ENCODE measurements at places on chromosomes 6 and 20.

- no peak for DNase-seq
These were observed 115.4 kb downstream of the OPN5 start for GRCh38 chr6:47897247-47897646.

- DNase-seq, result no peak
These were observed 93.4 kb upstream of the FOXP4 start for GRCh38 chr6:41452763-41453162.

GRCh38 chr6:33632558-33633039, 11.5 kb downstream of the ITPR3 start:
- DNase-seq, result no peak

GRCh38 chr20:47024461-47024937, 129.9 kb downstream of the EYA2 start:
- DNase-seq, result no peak

DNA sequence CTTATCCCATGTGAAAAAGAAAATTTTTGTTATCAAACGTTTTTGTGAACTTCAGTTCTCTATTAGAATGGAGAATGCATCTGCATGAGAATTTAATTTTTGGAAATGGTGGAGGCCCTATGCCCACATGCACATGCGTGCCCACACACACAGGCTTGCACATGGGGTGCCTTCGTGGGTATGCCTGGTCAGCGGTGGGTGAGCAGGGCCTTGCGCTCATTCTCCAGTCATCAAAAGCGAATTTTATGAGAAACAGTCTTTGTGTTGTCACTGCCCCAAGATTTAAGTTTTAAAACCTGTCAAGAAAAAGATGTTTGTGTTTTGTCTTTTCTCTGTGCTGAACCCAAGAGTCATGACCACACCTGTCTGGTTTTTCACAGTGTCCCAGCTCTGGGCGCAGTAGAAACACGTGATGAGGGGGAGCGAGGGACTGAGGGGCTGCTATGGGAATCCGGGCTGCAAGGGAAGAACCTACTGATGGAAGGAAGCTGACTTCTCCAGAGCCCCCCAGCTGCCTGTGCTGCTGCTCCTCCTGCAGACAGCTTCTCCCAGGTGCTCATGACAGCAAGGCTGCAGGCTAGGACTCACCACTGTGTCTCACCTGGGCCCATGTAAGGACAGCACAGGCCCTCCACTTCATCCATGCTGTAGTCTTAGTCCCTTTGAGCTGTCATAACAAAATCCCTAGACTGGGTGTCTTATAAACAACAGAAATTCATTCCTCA, 153.6 kb downstream of the SYCP2 start:
- no peak for DNase-seq

GRCh38 chr6:132005178-132005577, 54.0 kb upstream of the CCN2 start:
- DNase-seq, result no peak

GRCh38 chr6:56764081-56764566, 121.4 kb upstream of the DST start:
- DNase-seq, result peak; percentile 63

DNA sequence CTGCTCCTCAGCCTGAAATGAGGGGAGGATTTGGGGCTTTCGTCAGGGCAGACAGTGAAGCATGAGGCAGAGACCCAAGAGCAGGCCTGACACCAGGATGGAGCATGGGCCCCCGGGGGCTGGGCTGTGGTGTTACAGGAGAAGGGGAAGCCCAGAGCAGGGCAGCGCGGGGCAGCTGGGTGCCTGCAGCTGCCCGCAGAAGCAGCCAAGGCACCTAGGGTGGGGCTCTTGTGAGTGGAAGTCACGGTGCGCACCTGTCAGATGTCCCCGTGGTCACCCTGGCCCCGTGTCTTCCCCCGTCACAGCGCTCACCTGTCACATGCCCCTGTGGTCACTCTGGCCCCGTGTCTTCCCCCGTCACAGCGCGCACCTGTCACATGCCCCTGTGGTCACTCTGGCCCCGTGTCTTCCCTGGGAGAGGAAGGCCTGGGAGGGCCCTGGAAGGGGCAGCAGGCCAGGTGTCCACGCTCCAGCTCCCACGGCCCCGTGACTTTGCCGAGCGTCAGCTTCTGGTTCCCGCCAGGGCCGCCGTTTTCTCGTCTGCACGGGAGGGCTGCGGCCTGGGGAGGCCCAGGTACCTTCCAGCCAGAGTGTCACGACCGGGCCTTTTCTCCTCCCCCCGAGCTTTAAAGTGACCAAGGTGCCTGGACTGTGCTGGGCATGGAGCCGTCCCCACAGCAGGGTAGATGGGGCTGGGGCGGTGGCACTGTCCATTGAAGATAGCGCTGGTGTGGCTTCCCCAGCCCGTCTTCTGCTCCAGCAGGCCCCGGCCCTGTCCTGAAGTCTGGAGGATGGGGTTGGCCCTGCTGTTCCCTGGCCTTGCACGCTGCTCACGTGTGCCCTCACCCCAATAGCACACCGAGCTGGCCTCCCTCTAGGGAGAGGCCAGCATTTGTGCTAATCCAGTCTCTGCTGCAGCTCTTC, 9.4 kb downstream of the ARFGAP1 start:
- DNase-seq, result no peak

DNA sequence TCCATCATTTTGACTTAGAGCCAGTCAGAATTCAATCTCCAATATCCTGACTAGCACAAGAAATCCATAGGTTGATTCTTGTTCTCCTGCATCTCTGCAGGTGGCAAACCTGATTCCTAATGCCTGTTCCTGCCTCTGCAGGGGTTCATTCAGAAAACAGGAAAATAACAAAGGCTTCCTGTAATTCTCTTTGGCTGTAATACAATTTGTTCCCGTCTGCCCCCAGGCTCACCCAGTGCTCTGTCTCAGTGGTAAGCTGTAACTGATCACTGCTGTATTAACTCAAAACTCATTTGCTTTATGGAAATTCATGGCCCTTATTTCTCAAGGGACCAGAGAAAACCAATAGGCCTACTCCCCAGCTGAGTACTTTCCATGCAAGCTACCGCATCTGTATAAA, 88.6 kb downstream of the OPRM1 start:
- DNase-seq, result no peak

- DNase-seq, result no peak
These were observed 156.9 kb downstream of the PAX1 start for GRCh38 chr20:21862259-21862946.

GRCh38 chr6:151034825-151035781, 169.6 kb downstream of the MTHFD1L start:
- no peak for DNase-seq

GRCh38 chr6:11410539-11411307, 126.8 kb upstream of the TMEM170B start:
- DNase-seq, result no peak

DNA sequence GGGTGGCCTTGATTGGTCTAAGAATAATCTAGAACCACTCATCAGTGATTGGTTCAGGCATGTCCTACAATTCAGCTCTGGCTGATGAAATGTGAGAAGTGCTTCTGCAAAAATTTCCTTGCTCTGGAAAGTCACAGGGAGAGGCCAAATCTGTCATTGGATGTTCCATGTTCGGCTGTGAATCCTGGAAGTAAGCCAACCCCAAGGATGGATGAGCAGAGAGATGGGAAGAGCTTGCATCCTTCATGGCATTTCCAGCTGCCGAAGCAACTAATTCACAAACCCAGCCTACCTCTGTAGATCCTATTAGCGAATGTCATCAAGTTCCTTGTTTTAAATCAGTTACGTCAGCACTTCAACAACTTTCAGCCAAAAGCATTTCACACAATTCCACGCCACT, 187.2 kb upstream of the SOX4 start:
- no peak for DNase-seq

GRCh38 chr20:7883741-7884140, 56.5 kb downstream of the HAO1 start:
- DNase-seq, result no peak

- no peak for DNase-seq
These were observed 963 bp downstream of the FOXF2 start for GRCh38 chr6:1390133-1390945.

GRCh38 chr6:49464691-49465090, 1.5 kb downstream of the CENPQ start:
- no peak for DNase-seq

GRCh38 chr6:170037541-170038250, 253.2 kb downstream of the DLL1 start:
- DNase-seq, result no peak

GRCh38 chr20:49245921-49246740, 26.9 kb downstream of the DDX27 start:
- DNase-seq, result no peak

GRCh38 chr20:891706-892080, 24.4 kb downstream of the ANGPT4 start:
- no peak for DNase-seq

- no peak for DNase-seq
These were observed 1.8 kb downstream of the RBCK1 start for GRCh38 chr20:409697-410559.

DNA sequence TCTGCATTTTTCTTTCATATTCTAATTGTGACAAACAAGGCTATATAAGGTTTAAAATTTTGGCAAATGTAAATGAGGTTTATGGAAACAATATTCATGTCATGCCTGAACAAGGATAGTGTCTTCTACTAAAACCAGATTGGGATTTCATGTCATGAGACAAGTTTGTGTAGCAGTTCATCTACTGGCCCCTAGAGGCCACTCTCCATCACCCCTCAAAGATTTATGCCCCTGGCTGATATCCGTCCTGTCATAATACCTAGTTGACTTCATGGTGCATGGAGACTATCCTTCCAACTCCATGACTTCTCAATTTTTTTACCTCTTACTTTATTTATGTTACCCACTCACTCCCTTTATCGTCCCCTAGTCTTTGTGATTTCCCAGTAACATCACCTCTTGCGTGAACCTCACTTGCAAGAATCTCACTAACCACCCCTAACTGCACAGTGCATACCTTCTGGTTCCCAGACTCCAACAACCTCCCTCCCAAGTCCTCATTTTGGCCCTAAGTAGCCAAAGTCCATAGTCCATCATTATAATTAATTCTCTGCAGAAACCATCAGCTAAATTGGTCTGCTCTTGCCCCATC, 179.8 kb downstream of the TASP1 start:
- DNase-seq, result no peak

DNA sequence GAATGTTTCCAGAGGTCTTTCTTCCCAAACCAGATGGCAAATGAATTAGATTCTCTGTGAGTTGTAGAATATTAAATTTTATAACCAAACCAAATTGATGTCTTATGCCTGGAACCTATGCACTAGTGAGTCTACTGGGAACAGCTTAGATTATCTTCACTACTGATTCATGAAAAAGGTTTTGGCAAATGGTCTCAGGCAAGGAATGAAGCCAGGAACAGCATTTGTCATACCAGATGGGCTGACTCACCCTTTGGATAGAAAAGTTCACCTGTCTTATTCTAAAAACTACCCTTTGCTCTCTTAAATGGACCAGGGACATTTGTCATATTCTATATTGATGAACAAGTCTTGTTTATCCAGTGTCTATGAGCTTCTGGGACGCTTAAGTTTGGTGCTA, 135.4 kb upstream of the ECI2 start:
- no peak for DNase-seq

DNA sequence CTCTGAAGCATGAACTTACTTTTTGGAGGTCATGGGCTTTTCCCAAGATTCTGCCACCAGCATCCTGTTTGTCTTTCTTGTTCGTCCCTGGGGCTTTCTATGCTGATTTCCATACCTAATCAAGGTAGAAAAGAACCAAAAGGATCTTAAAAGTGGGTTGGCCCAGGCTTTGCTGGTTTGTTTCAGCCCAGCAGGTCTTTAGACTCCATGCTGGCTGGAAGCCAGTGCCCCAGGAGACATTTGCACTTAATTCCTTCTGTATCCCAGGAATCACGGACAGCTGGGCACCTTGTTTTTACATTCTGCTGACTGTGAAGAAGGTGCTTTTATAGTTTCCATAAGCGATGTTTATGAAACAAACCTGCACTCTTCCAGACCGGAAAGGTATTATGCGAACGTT, 195.9 kb downstream of the CDH4 start:
- no peak for DNase-seq

GRCh38 chr20:38126146-38126921, 38.7 kb downstream of the TGM2 start:
- DNase-seq, result no peak

DNA sequence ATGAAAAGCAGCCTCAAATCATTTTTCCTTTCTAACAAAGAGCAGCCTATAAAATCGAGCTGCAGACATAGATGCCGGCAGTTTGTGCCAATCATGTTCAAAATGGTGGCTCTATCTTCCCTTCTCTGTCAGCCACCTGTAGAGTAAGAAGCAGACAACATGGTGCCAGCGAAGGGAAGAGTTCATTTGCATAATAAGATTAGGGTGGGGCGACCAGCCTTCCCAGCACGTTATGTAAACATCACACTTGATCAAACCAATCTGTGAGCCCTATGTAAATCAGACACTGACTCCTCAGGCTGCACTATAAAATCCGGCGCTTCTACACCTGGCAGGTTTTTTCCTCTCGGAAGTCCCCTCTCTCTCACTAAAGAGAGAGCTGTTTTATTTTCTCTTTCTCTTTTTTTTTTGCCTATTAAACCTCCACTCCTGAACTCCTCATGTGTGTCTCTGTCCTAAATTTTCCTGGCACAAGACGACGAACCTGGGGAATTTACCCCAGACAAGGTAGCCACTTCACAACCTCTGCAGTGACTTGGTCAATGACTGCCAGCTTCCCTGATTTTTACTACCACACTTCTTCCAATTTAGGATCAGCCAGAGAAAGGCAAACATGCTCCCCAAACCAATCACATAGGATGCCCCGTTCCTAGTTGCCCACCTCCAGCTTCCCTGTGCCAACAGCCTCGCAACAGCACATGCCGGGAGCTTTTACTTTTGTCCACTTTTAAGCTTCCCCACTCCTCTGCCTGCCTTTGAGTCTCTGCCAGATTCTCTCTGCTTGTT, 12.9 kb downstream of the TPMT start:
- no peak for DNase-seq

DNA sequence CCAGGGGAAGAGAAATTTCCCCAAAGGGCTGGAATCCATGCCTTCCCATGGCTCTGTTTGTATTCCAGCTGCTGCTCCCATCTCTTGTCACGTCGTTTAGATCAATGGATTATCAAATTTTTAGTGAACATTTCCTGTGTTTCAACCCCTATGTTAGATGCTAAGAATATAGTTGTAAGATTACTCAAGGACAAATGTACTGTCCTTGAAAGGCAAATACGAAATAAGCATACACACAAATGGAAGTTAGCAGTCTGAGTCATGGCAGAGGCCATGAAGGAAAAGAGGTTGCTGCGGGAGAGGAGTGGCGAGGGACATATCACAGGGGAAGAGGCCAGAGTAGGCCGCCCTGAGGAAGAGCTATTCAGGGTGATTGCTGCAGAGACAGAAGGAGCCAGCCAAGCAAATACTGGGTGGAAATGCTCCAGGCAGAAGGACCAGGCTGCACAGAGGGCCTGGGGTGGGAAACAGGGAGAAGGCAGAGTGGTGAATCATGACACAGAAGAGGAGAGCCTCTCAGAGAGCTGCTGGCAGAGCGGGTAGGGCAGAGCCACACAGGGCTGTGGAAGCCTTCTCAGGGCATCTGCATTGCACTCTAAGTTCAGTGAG, 219.2 kb upstream of the LRFN2 start:
- DNase-seq, result no peak

GRCh38 chr20:9368893-9369292, 145.5 kb upstream of the LAMP5 start:
- no peak for DNase-seq
